ENCODE measurements at places on chromosomes 6 and 20.

DNA sequence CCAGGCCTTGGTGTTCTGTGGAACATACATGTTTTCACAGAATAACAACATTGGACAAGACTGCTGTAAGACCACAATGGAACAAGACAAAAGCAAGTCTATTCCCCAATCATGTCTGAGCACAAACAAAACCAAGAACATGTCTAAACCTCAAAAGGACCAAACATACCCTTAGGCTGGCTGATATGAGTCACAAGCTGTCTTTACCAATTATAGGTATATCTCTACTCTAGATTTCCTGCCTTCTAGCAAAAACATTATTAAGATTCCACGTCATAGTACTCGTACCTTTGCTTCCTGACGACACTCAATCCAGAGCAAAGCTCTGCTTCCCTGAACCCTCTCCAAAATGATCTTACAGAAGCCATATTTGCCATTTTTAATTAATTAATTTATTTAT is 15.4 kb upstream of the L3MBTL1 start:
- no peak for DNase-seq

- DNase-seq = no peak
Observed at GRCh38 chr20:19936466-19937200, 80.5 kb upstream of the NAA20 start.

DNA sequence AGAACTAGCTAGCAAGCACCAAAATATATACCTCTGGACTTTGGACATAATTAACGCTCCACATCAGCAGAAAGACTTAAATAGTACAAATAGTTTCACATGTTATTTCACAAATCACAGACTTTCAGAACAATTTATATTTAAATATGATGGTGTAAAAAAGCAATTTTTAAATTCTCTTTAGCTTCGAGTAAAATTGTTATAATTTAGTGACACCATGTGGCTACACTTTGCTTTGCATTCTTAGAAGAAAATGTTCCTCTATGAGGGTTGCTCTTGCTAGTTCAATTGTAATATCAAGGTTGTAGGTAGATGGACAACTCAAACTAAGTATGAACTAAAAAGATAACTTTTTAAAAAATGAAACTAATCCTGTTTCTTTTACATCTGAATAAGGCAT is 69.0 kb downstream of the BTBD9 start:
- no peak for DNase-seq

GRCh38 chr20:17808357-17808756 is 108.6 kb downstream of the BANF2 start:
- DNase-seq = no peak

DNA sequence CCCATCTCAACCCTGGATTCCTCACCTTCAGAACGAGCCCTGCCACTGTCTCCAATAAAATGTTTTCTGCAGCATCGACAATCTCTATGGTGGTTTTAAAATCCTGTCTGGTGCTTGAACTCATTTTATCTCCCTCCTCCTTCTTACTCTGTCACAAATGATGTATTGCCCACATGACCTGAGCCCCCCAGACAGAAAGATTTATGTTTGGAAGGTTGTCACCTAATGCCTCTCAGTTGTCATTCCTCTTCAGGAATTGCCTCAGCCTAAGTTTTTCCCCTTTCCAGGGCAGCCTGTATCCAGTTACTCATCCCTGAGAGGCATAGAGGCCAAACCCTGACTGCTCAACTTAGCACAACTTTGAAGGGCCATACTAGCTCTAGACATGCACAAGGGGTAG is 9.2 kb downstream of the GPX5 start:
- DNase-seq = no peak

DNA sequence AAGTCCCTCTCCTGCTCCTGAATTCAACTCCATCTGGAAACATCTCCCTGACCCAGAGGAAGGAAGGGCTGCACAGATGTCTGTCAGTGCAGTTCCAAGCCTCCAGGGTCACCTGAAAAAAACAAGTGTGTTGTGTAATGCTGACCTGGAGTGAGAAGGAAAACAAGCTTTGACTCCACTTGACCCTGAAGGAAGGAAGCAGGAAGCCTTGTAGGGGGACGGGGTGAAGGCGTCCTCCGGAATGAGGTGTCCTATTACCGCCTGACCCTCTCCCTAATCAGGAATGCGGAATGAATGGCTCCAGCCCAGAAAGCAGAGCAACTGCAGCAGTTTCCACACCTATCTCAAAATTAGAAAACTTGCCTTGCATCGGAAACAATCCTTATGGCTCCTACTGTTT is 13.9 kb upstream of the ADGRF5 start:
- DNase-seq = no peak

DNA sequence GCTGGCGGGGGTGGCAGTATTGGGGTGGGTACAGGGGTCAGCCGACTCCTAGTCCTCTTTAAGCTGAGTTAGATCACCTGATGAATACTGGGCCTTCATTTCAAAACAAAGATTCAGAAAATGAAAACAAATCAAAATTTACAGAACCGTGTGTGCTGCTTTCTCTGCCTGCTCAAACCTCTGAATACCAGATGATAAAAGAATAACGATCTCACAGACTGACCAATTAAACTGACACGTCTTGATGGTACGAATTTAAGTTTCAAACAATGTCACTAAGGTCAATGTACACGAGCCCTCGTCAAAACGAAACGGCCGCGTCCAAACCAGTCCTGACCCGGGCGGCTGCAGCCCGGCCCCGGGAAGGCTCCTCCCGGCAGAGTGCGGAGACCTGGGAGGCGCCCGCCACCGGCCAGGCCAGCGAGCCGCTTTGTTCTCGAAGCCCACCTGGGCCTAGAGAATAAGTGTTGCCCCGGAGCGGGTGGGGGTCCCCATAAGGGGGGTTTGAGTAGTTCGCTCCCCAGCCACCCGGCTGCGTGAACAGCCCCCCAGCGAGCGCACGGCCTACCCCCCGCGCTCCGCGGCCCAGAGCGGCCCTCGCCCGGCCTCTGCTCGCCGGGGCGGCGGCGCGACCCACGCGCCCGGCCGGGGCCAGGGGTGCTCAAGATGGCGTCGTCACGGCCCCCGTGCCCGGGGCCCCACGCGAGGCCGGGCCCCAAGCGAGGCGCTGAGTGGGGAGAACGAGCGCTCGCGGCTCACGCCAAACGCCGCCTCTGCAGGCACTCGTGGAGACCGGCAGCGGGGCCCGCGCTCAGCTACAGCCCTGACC is 728 bp downstream of the PSMA7 start:
- no peak for DNase-seq

GRCh38 chr6:170236131-170236836 is 54.6 kb downstream of the DLL1 start:
- DNase-seq = no peak

GRCh38 chr6:107582086-107582485 is 92.2 kb downstream of the SOBP start:
- no peak for DNase-seq

- no peak for DNase-seq
Observed at GRCh38 chr6:11847515-11848345, 69.1 kb upstream of the ADTRP start.

GRCh38 chr6:131510094-131510493 is 62.9 kb upstream of the ARG1 start:
- DNase-seq = no peak

- DNase-seq = no peak
Observed at GRCh38 chr6:17057322-17057721, 44.5 kb upstream of the STMND1 start.

DNA sequence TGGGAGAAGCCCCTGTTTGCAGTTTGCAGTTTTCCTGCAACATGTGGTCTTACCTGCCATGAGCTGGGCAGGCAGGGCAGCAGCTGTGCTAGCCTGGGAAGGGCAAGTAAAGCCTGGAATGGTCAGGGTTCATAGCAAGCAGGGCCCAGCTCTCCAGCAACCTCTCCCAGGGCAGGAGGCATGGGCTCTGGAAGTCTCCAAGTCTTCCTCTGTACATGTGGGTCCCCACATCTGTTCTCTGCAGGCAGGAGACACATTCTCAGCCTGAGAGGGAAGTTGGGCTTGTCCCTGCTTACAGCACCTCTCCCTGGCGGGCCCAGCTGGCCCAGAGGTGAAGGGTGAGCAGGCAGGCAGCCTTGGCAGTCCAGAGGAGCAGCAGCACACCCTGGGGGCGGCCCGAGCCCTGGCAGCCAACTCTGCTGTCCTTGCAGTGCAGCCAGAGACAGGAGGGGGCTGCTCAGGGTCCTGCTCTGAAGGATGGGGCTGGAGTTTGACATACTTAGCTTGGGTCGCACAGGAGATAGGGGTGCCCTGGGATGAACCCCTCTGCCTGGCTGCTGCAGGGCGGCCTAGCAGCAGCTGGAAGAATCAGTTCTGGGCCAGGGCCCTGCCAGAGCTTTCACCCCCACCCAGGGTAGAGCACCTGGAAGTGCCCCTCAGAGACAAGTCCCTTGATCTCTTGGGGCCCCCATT is 176.0 kb downstream of the MRPL14 start:
- peak; percentile 85 for DNase-seq

GRCh38 chr6:149929422-149929821 is 6.5 kb upstream of the RAET1G start:
- DNase-seq = peak; percentile 53

- DNase-seq = no peak
Observed at GRCh38 chr6:13838616-13839015, 24.3 kb upstream of the MCUR1 start.

DNA sequence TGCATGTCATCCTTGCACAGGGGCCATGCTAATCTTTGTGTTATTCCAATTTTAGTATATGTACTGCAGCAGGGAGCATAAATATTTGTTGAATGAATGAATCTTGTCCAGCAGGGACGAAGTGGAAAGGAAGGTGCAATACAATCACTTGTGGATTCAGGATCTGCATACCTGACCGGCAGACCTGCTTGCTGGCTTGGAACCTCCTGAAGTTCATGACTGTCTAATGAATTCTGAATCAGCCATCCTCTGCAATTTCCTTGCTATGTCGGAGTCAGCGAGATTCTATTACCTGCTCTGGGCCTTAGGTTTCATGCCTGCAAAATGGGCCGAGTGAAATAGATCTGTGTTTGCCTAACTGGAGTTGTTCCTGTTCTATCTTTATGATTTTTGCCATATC is 17.4 kb upstream of the NCOA3 start:
- DNase-seq = no peak

DNA sequence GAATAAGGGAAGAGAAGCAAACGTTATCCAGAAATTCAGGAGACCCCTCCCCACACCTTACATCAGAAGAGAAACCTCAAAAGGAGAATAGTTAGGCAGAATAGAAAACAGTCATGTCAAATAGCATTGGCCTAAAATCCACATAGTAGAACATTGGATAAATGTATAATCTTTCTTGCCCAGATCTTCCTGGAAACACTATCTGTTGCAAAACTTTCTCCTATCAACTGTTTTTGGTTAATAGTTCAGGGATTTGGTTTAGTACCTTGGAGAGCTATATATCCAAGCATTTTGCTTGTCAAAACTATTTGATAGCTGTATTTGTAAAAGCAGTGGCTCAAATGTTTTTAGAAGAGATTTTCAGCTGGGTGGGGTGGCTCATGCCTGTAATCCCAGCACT is 74.3 kb upstream of the PHACTR2 start:
- DNase-seq = no peak

GRCh38 chr6:52532457-52532856 is 44.4 kb downstream of the TRAM2 start:
- no peak for DNase-seq

- DNase-seq = no peak
Observed at GRCh38 chr6:127980996-127981395, 80.1 kb upstream of the THEMIS start.

DNA sequence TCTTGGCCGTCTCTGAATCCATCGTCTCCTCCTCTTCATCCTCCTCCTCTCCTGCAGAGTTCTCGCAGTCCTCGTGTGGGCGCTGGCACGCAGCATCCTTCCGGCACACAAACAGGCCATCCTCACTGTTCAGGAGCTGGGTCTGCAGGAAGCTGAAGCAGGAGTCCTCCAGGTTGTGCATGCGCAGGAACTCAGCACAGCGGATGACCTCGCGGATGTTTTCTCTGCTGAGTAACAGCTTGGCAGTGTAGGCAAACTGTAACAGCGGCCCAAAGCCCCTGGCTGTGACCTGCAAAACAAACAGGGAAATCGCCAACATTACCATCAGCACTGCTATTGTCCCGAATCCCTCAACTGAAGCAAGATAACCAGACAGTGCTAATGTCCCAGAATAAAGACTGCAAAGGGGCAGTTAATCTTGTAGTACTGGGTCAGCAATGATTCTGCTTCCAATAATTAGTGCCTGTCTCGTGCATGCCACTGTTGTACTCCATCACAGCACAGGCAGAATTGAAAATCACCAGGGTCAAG is 57.4 kb downstream of the GJA10 start:
- DNase-seq = no peak

GRCh38 chr20:37516811-37517750 is 4.0 kb upstream of the NNAT start:
- DNase-seq = peak; percentile 18

DNA sequence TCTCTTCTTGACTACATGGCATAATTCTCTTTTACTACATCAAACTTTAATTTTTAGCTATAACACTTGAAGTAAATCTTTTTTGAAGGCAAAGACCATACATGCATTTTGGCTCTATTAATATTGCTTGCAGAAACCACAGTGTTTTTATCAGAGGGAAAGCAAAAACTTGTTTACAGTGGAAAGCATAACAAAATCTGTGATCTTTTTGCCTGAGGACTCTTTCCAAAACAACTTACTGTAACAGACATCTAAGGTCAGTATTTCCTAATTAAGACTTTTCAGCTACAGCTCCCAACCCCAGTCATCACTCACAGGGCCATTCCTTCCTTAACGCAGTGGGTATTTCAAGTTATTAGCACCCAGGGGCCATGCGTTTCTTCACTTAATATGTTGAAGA is 274.7 kb downstream of the CDKAL1 start:
- DNase-seq = no peak

GRCh38 chr6:41200901-41201763 is at the start of gene TREML2:
Gene TREML2 (minus strand): TSS chr6:41201149. CDS start chr6:41201008, 141 bp downstream.
- DNase-seq = peak; percentile 59

- DNase-seq = no peak
Observed at GRCh38 chr20:32999603-33000250, 4.5 kb downstream of the SUN5 start.

GRCh38 chr20:40683221-40683893 is 5.7 kb downstream of the MAFB start:
- peak; percentile 88 for DNase-seq

DNA sequence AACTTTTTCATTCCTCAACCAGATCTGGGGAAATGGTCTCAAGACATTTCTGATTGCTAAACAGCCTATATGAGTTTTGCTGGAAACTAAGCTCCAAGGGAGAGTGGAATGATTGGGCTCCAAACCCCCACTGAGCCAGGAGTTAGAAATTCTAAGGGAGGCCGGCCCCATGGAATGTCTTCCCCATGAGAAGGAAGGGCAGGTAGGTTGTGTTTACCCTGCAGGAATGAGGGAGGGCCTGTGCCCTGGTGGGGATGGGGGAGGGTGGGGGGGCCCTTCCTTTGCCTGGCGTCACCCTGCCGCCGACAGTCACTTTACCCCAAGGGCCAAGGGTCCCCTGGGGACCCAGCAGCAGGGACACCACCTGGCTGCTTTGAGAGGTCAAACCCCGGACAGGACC is 298.9 kb downstream of the TFAP2C start:
- DNase-seq = no peak

- DNase-seq = no peak
Observed at GRCh38 chr6:129992881-129993280, 25.5 kb upstream of the L3MBTL3 start.
